ENCODE measurements at places on chromosomes 12 and 14.
A peak's percentile ranks its signal among the peaks of the same experiment; 100 is the strongest.

- DNase-seq: no peak
Measured at GRCh38 chr14:94581127-94581999, at the start of gene SERPINA5. TSS of gene SERPINA5 (plus strand) at chr14:94581426. CDS start at chr14:94587363, 5,937 bp downstream.

DNA sequence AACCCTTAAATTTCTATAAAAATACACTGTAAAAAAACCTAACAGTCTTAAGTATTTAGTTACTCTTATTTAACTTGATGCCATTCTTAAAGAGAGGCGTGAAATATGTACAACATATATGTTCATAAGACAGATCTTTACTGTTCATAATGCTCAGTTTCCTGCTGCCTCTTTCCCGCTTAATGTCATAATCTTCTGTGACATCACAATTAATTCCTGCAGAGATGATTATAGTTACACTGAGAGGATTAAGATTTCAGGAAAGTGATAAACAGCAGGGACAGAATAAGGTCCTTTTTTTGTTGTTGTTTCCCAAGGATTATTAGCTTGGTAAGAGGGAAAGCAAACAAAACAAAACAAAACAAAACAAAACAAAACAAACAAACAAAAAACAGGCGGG is 801.4 kb downstream of the FLRT2 start:
- DNase-seq: no peak

- no peak for DNase-seq
Measured at GRCh38 chr12:11133816-11134215, 628 bp downstream of the TAS2R30 start.

DNA sequence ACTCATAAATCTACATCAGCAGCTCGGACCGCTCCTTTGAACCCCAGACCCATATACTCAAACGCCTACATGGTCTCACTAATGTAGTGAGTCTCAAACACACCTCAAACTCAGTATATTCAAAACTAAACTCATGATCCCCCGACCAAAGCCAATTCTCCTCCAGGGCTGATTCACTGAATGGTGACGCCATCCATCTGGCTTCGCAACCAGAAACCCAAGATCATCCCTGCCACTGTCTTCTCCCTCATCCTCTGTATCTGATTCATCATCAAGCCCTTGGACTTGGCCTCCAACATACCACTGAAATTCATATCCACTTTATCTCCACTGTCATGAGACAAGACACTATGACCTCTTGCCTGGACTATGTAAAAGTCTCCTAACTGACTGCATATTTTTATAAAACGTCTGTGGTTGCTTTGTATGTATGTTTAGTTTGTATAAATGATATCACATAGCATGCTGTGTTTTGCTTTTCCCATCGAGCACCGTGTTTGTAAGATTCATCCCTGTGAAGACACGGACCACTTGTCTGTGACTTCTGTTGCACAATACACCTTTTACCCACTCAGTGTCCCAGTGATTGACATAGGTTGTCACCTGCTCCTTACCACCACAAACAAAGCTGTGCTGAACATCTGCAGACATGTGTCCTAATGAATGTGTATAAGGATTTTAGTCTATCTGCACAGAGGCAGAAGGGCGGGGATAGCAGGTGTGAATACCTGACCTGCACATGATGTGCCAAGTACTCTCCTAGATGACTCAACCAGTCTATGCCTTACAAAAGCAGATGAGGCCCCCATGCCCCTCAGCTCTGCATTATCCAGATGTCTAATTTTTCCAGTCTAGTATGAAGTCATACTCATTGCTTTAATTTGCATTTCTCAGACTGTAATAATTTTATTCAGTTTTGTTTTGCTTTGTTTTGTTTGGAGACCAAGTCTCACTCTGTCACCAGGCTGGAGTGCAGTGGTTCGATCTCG is 76.9 kb downstream of the VWF start:
- DNase-seq: no peak

- no peak for DNase-seq
Measured at GRCh38 chr14:64438181-64438841, 27.0 kb upstream of the AKAP5 start.

DNA sequence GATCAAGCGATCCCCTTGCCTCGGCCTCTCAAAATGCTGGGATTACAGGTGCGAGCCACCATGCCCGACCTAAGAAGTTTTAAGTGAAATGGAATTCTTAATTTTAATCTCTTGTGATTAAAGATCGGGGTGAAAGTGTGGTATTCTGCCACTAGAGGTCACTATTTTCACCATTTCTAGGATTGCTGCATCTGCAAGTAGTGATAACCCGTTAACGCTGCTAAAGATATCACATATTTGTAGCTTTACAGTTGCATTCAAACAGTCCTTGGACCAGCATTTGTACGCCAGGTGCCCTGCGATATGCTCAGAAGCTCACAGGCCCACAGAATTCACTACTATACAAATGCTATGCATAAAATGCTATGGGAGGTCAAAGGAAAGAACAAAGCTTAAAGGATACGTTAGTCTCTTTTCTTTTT is 19.3 kb downstream of the CCDC62 start:
- no peak for DNase-seq

- DNase-seq: peak; percentile 14
Measured at GRCh38 chr12:111304642-111305071, 64.2 kb downstream of the PHETA1 start.

All from activated CD4-positive, alpha-beta T cell treated with anti-CD3 and anti-CD28 coated beads for 24 hours (primary cell).